ENCODE measurements at places on chromosomes 12 and 14.

DNA sequence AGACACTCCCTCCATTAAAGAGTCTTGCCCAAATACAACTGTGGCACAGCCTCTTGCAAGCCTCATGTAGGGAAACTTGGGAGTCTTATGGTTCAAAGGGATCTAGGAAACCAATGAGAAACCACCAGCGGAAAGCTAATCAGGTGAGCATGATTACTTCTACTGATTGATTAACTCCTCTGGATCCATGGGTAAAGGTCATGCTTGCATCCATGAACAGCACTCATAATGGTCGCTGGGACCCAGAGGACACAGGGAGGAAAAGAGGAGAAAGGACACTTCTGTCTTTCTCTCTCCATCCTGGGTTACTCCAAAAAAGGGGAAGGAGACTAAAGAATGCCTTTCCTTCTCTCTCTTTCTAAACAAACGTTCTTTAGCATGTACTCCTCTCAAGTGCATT, 1397.2 kb downstream of the LRFN5 start:
- peak; percentile 40 for DNase-seq

- no peak for DNase-seq
Observed at GRCh38 chr12:100995771-100996170, 201.2 kb downstream of the ANO4 start.

- DNase-seq: peak; percentile 26
Observed at GRCh38 chr14:48936362-48936761, 649.8 kb downstream of the RPS29 start.

DNA sequence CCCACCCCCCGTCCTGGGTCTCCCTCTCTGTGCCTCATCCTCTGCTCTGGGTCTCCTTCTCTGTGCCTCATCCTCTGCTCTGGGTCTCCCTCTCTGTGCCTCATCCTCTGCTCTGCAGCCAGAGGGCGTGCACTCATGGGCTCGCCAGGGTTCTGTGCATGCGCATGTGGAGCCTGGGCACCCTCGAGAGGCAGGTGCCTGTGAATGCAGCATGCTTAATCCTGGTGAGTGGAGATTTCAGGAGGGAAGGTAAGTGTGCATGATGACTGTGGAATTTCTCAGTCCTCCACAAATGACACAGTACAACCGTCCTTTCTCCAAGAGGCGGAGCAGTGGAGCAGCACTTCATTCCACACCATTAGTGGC, 65.2 kb downstream of the EP400 start:
- DNase-seq: no peak

GRCh38 chr14:91298576-91298975, 54.1 kb upstream of the GPR68 start:
- no peak for DNase-seq

All from neural progenitor cell (in vitro differentiated cells).